ENCODE measurements at places on chromosomes 12 and 14. TPM values are rescaled to one million over a fixed set of nuclear protein-coding genes. Genes with fewer than 3 reads are reported as not detected.

DNA sequence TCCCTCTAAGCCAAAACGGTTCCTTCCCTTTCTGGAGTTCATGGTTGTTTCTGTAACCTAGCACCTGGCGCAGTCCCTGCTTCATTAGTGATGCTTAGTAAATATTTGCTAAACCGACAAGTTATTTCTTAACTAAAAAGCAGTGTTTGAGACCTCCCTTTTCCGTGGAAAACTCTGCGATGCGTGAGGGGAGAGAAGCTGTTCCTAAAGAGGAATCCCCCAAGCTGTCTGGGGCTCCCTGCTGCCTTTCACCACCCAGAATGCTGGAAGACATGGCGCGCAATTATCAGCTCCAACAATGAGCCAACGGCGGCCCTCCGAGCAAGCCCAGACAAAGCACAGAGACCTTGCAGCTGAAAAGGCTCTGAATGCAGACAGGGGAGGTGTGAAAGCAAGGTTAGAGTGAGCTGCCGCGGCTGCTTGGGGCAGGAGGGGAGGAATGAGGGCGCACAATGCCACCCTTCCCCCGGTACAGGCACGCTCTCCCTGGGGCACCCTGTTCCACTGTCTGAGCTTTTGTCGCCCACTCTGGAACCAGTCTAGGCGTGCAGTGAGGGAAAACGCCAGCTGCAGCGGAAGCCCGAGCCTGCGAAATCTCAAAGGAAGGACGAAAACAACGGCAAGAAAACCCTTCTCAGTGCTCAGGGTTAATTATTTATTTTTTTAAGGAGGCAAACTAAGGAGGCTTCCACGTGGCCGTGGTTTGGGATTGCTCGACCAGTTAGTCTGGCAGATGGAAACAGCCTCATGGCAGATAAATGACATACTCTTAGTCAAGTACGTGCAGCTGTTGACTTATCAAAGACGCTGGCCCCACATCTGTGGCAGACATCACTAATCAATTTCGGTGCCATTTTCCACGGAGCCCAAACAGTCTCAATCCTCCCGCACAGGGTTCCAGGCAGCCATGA lies 66.3 kb downstream of the RBM19 start:
- peaks cover 4% of the 10 kb centered on the region for H3K36me3 ChIP-seq
- no peak for DNase-seq
- no peak overlapping the region for H3K4me3 ChIP-seq
- H3K4me1 ChIP-seq, result no peaks in the 10 kb centered on the region
- no peaks in the 10 kb centered on the region for H3K27me3 ChIP-seq

- peaks cover 3% of the 10 kb centered on the region for H3K4me1 ChIP-seq
- peak overlapping the region; percentile 71 for H3K4me3 ChIP-seq
- H3K36me3 ChIP-seq, result no peaks in the 10 kb centered on the region
- H3K27me3 ChIP-seq, result peaks cover 27% of the 10 kb centered on the region
- no peak for DNase-seq
Measured at GRCh38 chr12:9064815-9065606, 50.7 kb downstream of the A2M start.

DNA sequence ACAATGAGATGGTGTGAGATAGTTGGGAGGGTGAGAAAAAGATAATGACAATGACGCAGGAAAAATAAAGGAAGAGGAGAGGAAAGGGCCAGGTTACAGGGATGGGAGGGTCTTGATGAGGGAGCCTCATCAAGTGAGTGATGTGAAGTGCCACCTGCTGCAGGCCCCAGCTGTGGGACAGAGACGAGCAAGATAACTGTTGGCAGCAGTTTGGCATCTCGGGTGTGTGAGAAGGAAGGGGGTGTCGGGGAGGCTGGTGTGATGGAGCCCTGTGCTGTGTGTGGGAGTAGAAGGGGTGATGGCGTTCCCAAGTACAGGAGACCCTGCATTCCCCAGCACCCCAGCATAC lies 11.4 kb upstream of the TAC3 start:
- peaks cover 2% of the 10 kb centered on the region for H3K27me3 ChIP-seq
- DNase-seq, result no peak

- peaks cover 22% of the 10 kb centered on the region for H3K27me3 ChIP-seq
- peaks cover 28% of the 10 kb centered on the region for H3K4me1 ChIP-seq
- no peak for DNase-seq
- H3K27ac ChIP-seq, result no peak overlapping the region
- peaks cover 10% of the 10 kb centered on the region for H3K36me3 ChIP-seq
Measured at GRCh38 chr12:14883686-14884085, 2.0 kb downstream of the MGP start.

DNA sequence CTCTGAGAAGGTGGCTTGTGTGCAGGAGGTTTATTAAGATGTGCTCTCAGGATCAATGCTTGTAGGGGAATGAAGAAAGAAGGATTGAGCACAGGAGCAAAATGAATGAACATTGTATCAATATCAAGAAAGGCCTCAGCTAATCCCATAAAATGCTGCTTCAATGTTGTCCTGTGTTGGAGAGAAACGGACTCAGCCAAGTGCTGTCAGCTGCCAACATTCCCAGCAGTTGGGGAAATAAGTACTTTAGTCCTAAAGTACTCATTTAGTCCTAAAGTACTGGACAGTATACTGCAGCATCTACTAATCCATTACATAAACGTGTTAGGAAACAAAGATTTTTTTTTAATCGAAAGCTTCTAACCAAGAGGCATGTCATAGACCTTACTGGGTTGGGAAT lies 255.9 kb downstream of the SEC23A start:
- H3K4me1 ChIP-seq, result no peaks in the 10 kb centered on the region
- no peak for DNase-seq
- H3K36me3 ChIP-seq, result no peaks in the 10 kb centered on the region

Gene CYP46A1
- total RNA-seq, result not detected

- H3K36me3 ChIP-seq, result no peaks in the 10 kb centered on the region
- no peak for DNase-seq
- no peak overlapping the region for H3K27ac ChIP-seq
- H3K27me3 ChIP-seq, result peaks cover 4% of the 10 kb centered on the region
Measured at GRCh38 chr12:43816168-43816567, 10.1 kb upstream of the TWF1 start.

All from activated CD8-positive, alpha-beta T cell treated with anti-CD3 and anti-CD28 coated beads, Interleukin-2, amount 10 ng/mL, durations not matched to agents 7 days and 5 days (primary cell).